ENCODE measurements at places on chromosomes 1 and 21. TPM values are rescaled to one million over a fixed set of nuclear protein-coding genes. Genes with fewer than 3 reads are reported as not detected.

DNA sequence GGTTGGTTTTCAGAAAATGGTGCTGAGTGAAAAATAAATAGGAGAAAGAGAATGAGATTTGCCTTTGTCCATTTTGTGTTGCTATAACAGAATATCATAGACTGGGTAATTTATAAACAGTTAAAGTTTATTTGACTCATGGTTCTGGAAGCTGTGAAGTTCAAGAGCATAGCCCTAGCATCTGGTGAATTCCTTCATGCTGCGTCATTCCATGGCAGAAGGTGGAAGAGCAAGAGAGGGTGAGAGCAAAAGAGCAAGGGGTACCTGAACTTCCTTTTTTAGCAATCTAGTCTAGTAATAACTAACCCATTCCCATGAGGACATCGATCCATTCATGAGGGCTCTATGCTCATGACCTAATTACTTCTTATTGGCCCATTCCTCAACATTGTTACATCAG, 209.1 kb upstream of the ZP4 start:
- DNase-seq: no peak

DNA sequence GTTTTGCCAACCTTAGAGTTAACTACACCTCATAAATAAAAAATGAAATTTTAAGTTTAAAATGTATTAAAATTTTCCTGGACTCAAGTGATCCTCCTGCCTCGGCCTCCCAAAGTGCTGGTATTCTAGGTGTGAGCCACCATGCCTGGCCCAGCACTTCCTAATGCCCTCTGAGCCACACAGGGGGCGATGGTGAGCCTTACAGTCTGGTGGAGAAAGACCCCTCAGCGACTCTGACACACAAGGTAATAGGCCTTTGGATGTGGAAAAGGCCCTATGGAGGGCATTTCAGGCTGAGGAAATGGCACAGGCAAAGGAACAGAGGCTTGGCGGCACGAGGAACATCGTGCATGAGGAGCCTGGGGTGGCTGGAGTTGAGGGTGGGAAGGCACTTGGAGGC, 6.7 kb downstream of the CITED4 start:
- no peak for DNase-seq

DNA sequence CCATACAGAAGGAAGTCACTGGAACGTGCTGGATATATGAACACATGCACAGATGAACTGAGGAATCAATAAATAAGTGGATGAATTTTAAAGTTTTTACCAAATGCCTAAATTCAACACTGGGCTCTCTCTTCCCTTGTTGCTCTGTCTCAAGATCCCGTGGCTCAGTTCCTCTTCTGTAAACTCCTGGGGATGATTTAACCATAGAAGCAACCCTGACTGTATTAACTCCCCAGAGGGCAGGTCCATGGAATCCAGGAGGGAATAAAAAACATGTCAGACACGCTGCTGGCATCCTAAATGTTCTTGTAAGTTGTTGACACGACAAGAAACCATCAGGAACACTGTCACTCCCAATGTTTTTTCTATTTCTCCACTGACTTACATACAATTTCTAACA, 45.3 kb upstream of the GPR157 start:
- DNase-seq: no peak

The ADAMTS1 gene
- 70.9 TPM for total RNA-seq

DNA sequence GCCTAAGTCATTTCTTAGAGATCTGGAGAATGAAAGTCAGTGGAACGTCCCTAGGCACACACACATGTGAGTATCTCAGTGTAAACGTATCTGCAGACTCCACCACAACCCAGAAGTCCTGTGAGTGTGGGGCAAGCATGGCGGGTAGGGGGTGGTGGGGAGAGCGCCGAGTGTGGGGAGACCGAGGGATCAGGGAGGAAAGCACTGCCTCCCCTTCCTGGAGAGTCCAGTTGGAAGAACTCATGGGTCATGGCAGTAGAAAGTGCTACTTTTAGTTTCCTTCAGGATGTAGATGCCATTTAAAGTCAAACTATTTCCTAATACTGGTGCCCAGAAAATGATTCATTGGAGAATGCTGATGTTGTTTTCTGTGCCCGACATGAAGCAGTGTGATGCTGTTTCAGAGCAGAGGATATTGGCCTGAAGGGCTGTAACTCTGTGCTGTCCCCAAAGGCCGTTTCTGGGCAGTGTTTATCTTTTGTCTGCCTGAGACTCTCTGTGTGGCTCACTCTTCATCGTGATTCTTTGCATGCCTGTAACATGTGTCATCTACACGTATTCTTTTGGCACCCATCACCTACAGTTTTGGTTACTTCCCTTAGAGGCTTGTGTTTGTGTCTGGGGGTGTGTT, 45.7 kb upstream of the TSPAN2 start:
- DNase-seq: no peak

The UMODL1 gene
- total RNA-seq: 0.07 TPM

DNA sequence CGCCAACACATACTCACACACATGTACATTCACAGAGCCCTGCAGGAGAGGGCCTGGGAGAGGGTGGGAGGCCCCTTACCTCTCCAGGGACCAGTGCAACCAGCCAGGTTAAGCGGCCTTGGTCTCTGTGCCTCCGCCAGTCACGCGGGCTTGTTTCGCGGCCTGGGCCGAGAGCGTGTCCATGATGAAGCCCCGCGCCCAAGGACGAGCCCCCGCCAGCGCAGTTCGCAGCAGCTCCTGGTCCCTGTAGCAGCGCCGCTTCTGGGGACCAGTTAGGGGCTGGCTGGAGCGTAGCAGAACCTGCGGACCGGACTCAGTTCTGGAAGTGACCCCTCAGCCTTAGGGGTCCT, 7.3 kb upstream of the FAM167B start:
- no peak for DNase-seq

GRCh38 chr1:4308806-4309205, 345.6 kb upstream of the AJAP1 start:
- no peak for DNase-seq

The MPL gene
- 0.59 TPM for total RNA-seq
